MM.1S (cell line): ENCODE measurements at places on chromosomes 12 and 14.

DNA sequence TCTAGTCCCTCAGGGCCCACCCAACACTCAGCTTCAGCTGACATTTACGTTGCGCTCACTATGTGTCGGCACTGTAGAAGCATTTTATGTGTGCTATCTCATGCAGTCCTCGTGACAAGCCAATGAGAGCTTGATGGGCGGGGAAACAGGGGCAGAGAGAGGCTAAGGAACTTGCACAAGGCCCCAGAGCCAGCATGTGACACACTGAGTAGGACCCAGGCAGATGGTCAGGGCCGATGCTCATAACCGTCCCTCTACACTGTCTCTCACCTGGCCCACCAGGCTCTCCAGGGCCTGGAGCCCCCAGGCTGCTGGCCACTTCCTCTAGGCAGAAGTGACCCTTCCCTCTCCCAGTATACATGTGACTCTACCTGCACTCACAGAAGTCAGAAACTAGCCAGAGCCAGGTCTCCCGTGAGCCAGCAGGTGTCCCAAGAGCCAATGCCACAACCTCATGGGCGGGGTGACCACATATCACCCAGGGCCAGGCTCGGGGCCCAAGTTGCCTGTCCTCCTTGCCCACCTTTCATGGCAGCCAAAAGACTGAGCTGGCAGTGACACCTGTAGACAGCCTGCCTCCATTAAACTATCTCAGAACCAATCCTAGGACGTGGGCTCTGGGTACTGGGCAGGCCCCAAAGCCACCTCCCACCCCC lies 38.3 kb downstream of the TTC7B start:
- no peak for DNase-seq

DNA sequence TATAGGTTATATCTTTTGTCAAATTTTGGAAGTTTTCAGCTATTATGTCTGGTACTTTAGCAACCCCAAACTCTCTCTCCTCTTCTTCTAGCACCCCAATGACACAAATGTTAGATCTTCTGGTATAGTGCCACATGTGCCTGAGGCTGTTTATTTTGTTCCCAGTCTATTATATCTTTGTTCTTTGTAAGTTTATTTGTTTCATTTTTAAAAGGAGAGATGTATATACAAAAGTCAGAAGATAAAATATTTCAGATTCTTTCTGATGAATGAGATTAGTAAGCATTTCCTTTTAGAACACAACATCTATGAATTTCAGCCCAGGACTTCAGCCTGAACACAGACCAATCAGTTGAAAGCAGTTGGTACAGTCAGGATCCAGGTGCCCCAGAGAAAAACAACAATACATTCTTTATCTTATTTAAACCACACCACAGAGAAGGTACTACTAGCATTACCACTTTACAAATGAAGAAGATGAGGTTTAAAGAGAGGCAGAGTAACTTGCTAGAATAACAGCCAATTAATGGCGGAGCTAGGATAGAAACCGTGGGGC lies 114.1 kb upstream of the BTG1 start:
- no peak for DNase-seq

- DNase-seq = no peak
Observed at GRCh38 chr12:8453021-8453513, 2.7 kb upstream of the CLEC6A start.

DNA sequence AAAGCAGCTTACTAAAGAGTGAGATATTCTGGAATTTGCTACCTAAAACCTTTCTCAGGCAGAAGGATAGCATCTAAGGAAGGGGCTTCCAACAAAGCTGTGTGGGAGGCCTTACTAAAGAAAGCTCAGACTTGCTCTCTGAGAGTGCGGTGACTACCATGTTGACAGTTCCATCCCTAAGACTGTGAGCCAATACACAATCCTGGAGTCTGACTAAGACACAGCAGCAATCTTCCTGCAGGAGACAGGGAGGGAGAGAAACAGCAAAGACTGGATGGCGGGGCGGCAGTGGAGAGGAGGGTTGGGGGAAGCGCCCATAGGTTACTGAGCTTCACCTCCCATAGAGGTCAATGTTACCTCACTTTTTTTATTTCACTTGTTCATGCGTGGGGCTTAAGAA lies 70.9 kb downstream of the KITLG start:
- no peak for DNase-seq

GRCh38 chr12:56778756-56779155 lies 15.6 kb downstream of the HSD17B6 start:
- DNase-seq = no peak

- no peak for DNase-seq
Observed at GRCh38 chr14:86938320-86938719, 1054.7 kb downstream of the GALC start.

DNA sequence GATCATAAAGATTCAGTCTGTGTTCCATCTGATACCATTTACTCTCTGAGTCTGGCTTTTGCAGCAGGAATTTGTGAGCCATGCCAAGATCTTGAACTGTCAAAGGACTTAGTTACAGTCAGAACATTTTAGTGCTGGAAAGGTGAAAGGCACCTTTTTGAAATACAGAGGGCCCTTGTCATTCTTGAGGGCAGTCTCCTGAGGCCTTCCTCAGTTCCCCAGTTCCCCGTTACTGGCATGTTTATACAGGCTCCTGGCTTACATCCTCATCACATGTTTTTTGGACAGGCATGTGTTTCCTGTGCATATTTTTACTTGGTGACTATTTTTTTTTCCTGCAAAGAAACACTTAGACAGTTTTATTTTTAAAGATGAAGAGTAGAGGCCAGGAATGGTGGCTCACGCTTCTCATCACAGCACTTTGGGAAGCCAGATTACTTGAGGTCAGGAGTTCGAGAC lies 21.0 kb downstream of the CFAP54 start:
- DNase-seq = no peak

- no peak for DNase-seq
Observed at GRCh38 chr12:100123316-100124095, 19.2 kb downstream of the BLTP3B start.

DNA sequence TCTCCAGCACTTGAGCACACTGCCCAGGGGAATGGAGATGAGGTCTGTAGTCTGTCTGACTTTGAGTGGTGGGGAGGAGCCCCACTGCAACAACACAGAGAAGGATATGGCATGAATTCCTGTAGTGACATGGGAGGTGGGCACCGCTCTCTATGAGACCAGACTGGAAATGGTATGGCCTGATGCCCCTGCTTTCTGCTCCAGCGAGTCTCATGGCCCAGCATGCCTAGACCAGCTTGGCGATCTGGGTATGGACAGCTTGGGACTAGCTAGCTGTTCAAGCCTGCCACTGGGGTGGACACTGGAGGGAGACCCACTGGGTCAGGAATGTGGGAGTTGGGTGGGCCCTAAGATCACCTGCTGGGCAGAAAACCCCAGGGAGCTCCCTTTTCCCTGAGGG lies 477.8 kb upstream of the SEL1L start:
- DNase-seq = no peak

DNA sequence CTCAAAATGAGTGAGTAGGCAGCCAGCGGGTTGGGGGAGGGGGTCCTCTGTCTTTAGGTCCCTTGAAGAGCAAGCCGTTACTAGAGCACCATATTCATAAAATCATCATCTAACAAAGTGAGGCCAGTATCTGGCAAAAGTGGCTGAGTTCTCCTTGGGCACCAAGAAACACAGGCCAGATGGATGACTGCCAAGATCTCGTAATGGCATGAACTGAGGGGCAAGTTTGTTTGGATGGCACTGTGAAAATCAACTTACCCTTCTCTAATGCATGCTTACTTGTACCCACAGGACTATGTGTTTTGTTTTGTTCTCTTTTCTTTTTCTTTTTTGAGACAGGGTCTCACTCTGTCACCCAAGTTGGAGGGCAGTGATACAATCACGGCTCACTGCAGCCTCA lies 41.6 kb downstream of the GNPTAB start:
- DNase-seq = no peak

DNA sequence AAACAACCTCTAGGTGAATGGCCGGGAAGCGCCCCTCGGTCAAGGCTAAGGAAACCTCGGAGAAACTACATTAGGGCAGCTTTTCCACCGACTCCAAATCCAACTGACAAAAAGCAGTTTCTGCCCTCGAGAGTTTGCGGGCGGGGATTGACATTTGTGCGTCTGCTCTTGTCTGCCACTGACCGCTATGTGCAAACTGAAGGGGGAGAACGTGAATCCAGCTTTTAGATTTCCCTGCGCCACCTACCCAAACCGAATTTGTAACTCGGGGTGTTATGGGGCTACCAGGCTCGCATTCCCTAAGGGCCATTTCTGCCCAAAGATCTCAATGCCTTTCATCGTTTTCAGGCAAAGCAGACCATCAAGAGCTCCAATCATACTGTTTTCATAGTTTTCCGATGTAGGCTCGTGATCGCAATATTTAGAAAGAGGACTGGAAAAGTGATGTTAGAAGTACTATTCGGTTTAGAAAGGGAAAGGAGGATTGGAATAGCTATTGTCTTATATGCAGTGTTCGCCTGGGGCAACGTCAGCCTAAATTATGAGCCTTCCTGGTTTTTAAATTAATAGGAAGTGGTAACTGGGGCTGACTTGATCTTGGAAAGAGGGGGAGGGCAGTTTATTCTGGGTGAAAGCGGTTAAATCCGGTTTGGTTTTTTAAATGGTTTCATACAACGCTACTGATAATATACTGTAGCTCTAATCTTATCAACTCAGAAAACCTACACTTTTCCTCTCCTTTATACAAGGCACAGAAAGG lies 45.4 kb downstream of the BCAT1 start:
- DNase-seq = no peak

GRCh38 chr14:105148604-105149145 lies 19.9 kb downstream of the JAG2 start:
- no peak for DNase-seq
